ENCODE measurements at places on chromosomes 2 and 18.

- DNase-seq: no peak
Observed at GRCh38 chr2:238407566-238407965, 19.2 kb upstream of the ASB1 start.

DNA sequence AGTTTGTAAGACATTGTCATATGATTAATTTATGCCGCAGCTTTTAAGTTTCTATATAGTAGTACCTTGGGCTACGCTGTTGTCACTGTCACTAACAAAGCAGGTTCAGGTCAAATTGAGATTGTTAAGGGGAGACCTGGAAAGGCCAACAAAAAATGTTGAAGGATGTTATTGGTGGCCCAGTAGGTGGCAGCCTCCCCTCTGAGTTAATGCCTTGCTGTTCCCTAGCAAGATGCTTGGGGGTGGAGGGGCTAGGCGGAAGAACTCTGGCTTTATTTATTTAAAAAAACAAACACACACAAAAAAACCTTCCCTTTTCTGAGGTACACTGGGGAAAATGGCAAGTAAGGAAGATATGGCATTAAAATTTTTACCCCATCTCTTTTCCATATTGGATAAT is 128.3 kb upstream of the ATP5MC3 start:
- DNase-seq: no peak

DNA sequence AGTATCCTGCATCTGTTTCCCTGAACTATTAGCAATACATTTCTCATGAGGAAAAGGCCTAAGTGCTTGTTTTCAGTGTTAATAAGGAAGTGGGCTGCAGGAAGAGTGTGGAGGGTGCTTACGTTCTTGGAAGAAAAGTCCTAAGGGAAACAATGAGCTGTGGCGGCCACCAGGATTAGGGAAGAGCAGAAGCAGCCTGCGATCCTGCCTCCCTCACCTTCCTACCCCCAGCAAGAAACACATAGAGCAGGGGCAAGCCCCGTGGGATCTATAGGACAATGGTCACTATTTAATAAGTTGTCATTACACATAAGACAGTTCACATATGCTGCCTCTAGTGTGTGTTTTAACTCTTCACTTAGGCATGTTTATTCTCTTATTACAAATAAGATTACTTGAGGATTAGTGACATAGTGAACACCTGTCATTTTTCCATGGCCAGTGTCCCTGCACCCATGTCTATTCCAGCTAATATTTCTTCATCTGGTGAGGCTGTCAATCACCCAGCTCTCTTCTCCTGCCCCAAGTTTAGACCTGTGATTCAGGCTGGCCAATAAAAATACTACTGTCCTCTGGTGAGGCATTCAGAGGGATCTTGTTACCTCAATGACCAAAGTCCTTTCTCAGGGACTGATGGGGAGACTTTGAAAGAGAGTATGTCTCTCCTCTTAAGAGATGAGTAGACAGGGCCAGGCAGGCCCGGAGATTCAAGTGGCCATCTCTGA is 510.9 kb upstream of the CELF4 start:
- DNase-seq: no peak

- DNase-seq: no peak
Observed at GRCh38 chr2:46327627-46328026, 30.4 kb downstream of the EPAS1 start.

DNA sequence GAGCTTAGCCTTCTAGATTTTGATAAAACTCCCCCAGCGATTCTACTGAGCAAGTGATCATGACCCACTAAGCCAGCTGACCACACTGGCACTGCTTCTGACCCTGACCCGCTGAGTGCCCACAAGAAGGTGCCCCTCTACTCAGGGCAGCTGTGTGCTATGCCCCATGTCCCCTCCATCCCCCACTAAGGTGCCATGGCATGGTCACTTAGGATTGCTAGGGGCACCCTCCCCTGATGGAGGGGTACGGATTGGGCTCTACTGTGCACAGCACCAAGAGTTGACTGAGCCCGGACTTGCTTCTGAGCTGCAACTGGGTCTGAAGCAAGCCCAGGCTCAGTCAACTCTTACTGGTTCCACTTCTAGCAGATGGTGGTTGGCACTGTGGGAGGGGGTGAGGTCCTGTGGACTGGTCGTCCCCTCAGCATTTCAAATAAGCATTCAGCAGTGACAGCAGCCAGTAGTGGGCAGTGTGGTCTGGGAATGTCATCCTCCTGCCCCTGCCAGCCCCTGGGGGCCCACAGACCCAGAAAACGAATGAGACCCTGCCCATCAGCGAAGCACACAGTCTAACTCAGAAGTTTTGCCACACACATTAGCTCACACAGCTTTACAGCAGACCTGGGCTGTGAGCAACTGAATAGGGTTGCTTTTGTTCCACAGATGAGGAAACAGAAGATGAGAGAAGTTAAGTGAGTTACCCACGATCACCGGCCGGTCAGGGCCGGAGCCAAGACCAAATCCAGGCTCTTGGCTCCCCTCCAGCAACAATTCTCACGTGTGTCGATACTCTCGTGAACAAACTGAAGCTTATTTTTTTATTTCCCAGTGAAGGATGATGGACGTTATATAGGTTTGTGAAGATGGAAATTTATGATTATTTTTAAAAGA is 52.1 kb upstream of the FOSL2 start:
- no peak for DNase-seq

GRCh38 chr2:113976277-113976928 is 86.5 kb downstream of the ACTR3 start:
- DNase-seq: no peak

GRCh38 chr2:141554810-141555209 is 576.0 kb downstream of the LRP1B start:
- no peak for DNase-seq

- no peak for DNase-seq
Observed at GRCh38 chr2:40451918-40452605, at the start of gene SLC8A1. TSS of gene SLC8A1 (minus strand) at chr2:40452090.

DNA sequence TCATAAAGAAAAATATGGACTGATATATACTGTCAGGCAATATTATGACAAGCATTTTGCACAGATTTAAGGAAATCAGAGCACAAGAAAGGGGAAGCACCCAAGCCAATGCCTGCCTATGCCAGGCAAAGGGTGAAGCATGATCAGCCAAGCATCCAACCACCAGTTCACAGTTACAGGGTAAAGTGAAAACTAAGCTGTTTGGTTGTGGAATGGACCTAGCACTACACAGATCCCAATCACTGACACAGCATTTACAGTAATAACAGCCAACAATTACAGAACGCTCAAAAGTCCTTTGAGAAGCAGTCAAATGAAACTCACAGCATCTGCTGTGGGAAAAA is 90.3 kb downstream of the SP3 start:
- DNase-seq: no peak

- no peak for DNase-seq
Observed at GRCh38 chr2:85429213-85429923, 10.9 kb downstream of the SH2D6 start.

DNA sequence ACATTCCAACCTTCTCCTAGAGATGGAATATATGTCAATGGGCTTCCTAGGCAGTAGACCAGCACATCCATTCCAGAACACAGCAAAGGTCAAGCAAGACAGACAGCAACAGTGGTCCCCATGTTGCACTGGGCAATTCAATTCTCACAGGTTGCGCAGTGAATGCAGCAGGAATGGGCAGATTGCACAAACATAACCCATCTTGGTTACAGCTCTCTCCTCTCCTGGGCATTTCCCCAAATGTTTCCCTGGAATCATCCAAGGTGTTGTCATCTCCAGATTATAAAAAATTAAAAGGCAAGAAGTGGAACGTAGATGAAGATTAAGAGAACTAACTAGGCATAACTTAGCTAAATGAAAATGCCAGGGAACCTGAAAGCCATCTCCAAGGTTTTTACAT is 265.8 kb upstream of the SLC14A2 start:
- no peak for DNase-seq

Measured in activated naive CD4-positive, alpha-beta T cell (primary cell).